Retinal pigment epithelial cell (primary cell): ENCODE measurements at places on chromosomes 2 and 18.

DNA sequence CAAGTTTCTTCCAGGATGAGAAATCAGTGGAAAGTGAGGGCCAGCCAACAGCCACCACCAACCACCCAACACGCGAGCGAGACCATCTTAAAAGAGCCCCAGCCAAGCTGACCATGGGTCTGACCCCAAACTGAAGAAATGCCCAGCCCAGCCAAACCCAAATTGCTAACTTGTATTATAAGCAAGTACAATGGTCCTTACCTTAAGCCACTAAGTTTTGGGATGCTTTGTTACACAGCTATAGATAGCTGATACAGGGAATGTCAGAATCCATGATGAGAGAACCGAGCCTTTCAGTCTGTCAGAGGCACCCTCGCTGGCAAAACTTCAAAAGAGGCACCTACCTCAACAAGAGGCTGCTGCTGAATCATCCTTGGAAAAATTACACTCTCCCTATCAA is 17.0 kb downstream of the STK39 start:
- DNase-seq = no peak

DNA sequence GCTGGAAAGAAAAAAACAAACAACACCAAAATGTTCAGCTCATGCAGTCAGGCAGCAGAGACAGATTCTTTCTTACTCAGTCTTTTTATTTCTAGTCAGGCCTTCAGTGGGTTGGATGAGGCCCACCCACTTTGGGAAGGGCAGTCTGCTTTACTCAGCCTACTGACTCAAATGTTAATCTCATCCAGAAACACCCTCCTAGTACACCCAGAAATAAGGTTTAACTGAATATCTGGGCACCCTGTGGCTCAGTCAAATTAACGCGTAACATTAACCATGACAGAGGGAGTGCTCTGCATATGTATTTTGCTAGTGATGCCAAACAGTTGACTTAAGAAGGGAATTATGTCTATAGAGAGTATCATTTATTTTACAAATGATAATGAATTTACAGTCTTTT is 401.6 kb downstream of the PARD3B start:
- DNase-seq = no peak

DNA sequence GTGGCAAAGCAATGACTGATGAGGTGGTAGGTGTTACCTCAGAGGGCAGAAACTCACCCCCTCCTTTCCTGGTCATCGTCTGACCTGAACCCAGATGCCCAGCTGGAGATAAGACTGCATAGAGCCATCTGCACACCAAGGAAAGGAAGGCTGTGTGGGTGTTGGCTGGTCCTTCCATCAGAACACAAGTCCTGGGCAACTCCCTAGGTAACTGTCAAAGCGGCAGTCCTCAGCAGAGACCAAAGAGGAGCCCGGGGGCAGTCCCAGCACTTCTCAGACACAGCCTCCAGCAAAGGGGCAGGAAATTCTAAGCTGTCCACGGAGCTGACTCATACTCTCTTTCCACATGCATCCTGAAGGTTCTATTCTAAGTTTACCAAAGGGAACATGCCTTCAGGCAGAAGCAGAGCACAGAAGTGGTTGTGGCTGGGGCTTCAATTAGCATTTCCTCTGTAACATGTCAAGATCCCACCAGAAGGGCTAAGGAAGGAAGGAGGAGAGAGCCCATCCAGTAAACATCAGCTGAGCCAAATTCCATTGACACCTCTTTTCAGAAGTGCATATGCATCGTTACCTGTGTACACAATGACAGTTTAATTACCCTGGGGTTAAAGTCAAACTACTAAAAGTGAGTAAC is 54.7 kb downstream of the SPRED2 start:
- DNase-seq = no peak

DNA sequence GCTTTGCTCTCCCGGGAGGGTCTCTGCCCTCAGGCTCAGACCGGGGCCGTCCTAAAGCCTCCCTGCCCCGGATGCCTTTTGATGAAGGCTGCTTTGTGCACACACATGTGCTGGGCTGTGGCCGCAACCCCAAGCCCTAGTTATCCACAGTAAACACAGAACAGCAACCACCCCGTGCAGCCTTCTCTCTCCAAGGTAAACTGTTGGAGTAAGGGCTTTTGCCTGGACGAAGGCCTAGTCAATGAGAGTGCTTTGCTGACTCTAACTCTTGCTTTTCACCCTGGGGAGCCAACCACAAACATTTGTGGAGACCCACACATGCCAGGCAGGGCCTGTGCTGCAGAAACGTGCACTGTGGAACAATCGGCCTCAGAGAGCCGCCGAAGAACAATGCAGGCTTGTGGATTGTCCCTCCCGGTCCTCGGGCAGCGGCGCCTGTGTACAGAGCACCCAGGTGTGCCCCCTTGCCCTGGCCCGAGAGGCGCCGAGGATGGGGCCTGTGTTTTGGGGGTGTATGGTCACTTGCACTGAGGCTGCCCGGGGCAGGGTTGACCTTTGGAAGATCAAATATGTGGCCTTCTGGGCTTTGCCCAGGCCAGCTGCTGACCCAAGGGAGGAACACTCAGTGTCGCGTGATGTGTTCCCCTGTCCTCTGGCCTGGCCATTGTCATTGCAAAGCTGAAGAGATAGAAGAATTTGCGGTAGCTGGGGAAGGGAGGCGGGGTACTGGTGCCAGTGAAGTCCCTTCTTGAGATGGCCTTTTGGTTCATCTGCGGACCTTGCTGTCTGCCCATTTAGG is 37.0 kb downstream of the CTIF start:
- no peak for DNase-seq

GRCh38 chr2:160753960-160754359 is 260.4 kb upstream of the RBMS1 start:
- DNase-seq = no peak

GRCh38 chr18:3305933-3306332 is 44.0 kb downstream of the MYL12B start:
- no peak for DNase-seq

- no peak for DNase-seq
These were observed 11.2 kb upstream of the STK17B start for GRCh38 chr2:196182439-196183171.

GRCh38 chr2:18122544-18123210 is 244.2 kb downstream of the KCNS3 start:
- DNase-seq = no peak
